ENCODE measurements at places on chromosomes 13 and 19.

GRCh38 chr19:56670961-56671612 is 470 bp downstream of the ZNF835 start:
- DNase-seq, result no peak

DNA sequence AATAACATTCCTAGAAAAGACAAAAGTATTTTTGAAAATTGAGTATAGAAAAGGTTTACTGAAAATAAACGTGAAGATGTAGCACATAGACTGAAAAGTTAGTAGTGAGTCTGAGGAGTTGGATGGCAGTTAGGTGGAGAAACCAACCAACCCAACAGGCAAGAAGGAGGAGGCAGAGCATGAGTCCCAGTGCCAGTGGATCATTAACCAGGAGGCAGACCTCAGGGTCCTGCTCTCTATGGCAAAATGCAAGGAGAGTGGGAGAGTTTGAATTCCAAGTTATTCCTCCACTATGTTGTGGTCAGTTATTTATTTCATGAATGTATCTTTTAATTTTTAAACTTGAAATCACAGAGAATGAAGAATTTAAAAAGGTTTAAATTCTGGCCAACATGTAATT is 446.4 kb downstream of the GPC6 start:
- no peak for DNase-seq

- no peak for DNase-seq
Observed at GRCh38 chr13:50421473-50422130, 406.4 kb downstream of the KCNRG start.

- DNase-seq, result no peak
Observed at GRCh38 chr13:40271931-40272775, 394.3 kb downstream of the FOXO1 start.

DNA sequence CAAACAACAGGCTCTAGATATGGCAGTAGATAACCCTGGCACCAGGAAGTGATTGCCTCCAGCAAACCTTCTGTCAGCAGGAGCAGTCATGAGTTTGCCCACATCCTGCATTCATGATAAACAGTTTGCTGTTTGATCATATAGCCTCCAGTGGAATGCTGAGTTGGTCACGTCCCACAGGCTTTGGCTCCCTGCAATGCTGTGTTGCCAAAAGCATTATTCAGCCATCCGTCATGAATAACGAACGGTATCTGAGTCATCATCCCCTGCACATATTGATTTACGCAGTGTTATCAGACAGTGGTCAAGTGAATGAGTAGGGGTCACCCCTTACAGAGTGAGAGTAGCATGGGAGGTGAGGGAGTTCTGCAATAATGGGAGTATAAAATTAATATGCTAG is 21.9 kb upstream of the ZNF432 start:
- no peak for DNase-seq

DNA sequence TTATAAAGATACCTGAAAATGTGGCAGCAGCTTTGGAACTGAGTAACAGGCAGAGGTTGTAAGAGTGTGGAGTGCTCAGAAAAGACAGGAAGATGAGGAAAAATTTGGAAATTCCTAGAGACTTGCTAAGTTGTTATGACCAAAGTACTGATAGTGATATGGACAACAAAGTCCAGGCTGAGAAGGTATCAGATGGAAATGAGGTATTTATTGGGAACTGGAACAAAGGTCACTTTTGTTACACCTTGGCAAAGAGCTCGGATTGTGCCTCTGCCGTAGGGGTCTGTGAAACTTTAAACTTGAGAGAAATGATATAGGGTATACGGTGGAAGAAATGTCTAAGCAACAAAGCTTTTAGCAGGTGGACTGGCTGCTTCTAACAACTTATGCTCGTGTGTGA is 419.9 kb downstream of the PCDH17 start:
- no peak for DNase-seq

All from NCI-H345 (cell line).